ENCODE measurements at places on chromosomes 7 and 10. TPM values are rescaled to one million over a fixed set of nuclear protein-coding genes. Genes with fewer than 3 reads are reported as not detected.

DNA sequence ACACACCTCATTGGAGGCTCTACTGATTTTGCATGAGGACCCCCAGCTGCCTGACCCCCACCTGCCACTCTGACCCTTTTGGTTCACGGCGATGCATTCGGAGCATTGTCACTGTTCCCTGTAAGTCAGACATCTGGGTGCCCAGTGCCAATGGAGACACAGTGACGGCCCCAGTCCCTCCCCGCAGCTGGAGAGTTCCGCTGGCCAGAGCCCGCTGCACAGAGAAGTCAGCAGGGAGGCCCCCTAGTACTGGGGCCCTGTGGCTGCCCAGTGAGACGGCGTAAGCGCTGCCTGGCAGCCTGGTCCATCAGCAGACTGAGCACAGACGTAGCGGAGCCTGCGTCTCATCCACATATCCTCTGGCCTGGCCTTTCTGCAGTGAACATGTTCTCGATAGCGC is 77.5 kb downstream of the NKX6-2 start:
- no peak for DNase-seq

GRCh38 chr7:82559193-82559805 is 115.7 kb upstream of the CACNA2D1 start:
- no peak for DNase-seq

- no peak for DNase-seq
Measured at GRCh38 chr7:47806701-47807103, 141.6 kb downstream of the PKD1L1 start.

Gene CRHR2
- total RNA-seq, result not detected

Measured in activated T-helper 1 cell treated with anti-CD3 and anti-CD28 coated beads, Interleukin-12 subunit alpha, Interleukin-12 subunit beta, Interleukin-2, Interleukin-4 antibody, amounts not matched to agents 30 ng/mL and 10 ng/mL and 1 ng/mL, durations not matched to agents 14 hours and 24 hours and 36 hours (primary cell).